ENCODE measurements at places on chromosomes 5 and 9. TPM values are rescaled to one million over a fixed set of nuclear protein-coding genes. Genes with fewer than 3 reads are reported as not detected.

ERCC8 gene
- total RNA-seq, result 9.7 TPM

GRCh38 chr5:157354800-157355199 lies 88.9 kb downstream of the CYFIP2 start:
- H3K27me3 ChIP-seq, result no peaks in the 10 kb centered on the region
- no peak for DNase-seq
- no peak overlapping the region for H3K4me3 ChIP-seq
- no peaks in the 10 kb centered on the region for H3K4me1 ChIP-seq
- H3K36me3 ChIP-seq, result peaks cover 36% of the 10 kb centered on the region

ACTBL2 gene
- total RNA-seq, result 0.16 TPM

- no peak for DNase-seq
- H3K36me3 ChIP-seq, result no peaks in the 10 kb centered on the region
Measured at GRCh38 chr5:71922584-71923106, 184.6 kb upstream of the MAP1B start.

DNA sequence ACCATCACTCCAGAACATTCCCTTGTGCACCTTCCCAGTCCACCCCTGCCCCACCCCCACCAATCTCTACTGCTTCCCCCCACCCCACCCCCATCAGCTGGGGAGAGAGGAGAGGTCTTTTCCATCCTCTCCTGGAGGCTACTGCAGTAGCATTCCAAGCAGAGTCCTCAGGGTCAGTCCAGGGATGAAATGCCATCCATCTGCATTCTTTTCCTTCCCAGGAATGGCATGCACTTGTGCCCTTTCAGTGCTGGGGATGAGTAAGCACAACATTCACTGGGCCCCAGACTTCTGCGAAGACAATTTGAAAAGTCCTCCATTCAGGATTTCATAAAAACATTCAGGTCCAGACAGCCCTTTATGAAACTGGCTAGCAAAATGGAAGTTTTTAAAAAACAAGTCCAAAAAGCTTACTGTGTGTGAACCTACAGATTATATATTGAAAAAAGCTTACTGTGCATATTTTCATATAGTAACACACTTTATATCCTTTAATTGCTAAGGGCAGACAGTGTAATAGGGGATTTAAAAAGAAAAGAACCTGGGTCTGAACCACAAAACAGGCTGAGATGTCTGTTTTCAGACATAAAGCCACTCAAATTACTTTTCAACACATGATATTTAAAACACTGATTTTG lies 50.0 kb upstream of the GOLPH3 start:
- no peaks in the 10 kb centered on the region for H3K36me3 ChIP-seq
- no peak for DNase-seq
- H3K4me1 ChIP-seq, result peaks cover 4% of the 10 kb centered on the region
- no peak overlapping the region for H3K4me3 ChIP-seq
- H3K27ac ChIP-seq, result peak overlapping the region; percentile 11
- no peaks in the 10 kb centered on the region for H3K27me3 ChIP-seq
